ENCODE measurements at places on chromosomes 2 and 18. TPM values are rescaled to one million over a fixed set of nuclear protein-coding genes. Genes with fewer than 3 reads are reported as not detected.

DNA sequence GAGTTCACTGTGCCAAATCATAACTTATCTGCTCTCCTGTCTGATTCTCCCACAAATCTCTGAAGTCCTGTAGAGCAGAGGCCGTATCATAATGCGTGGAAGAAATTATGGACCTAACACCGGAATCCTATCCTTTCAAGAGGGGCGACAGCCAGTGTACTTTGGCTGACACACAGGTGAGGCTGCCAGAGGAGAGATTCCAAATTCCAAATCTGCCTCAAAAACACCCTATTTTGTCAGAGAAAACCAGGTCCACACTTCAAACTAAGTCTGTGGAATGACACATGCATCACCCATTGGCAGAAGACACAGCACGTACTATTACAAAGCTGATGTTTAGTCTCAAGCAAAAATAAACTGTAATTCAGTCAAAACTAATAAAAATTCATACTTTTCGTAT is 139.2 kb upstream of the PID1 start:
- H3K4me3 ChIP-seq: no peak overlapping the region
- H3K27ac ChIP-seq: peak overlapping the region; percentile 74
- no peak for DNase-seq
- H3K27me3 ChIP-seq: no peaks in the 10 kb centered on the region
- peaks cover 32% of the 10 kb centered on the region for H3K4me1 ChIP-seq
- H3K36me3 ChIP-seq: no peaks in the 10 kb centered on the region

DNA sequence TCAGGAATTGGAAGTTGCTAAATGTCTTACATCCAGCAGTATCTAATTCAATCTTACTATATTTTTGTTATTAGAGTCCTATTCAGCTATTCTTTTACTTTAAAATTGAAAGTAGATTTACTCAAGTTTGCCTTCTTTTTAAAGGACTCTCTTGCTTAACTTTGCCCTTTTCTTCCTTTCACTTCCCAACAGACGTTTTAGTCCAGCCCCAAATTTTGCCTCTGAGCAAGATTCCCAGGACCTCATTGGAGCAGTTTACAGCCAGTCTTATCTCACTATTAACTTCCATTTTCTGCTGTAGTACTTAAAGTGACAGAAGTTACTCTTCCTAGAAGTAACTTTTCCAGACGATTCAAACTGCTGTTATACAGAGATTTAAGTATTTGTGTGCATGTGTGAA is 1.7 kb upstream of the PRKD3 start:
- H3K27me3 ChIP-seq: no peaks in the 10 kb centered on the region
- H3K36me3 ChIP-seq: no peaks in the 10 kb centered on the region
- H3K4me1 ChIP-seq: peaks cover 17% of the 10 kb centered on the region
- peak; percentile 48 for DNase-seq
- peak overlapping the region; percentile 11 for H3K4me3 ChIP-seq
- H3K27ac ChIP-seq: peak overlapping the region; percentile 89

- no peak overlapping the region for H3K4me3 ChIP-seq
- DNase-seq: no peak
- H3K4me1 ChIP-seq: no peaks in the 10 kb centered on the region
- peaks cover 49% of the 10 kb centered on the region for H3K36me3 ChIP-seq
These were observed 9.4 kb downstream of the HNRNPA3 start for GRCh38 chr2:177221970-177222369.

- no peak overlapping the region for H3K4me3 ChIP-seq
- peaks cover 75% of the 10 kb centered on the region for H3K4me1 ChIP-seq
- peak overlapping the region; percentile 29 for H3K27ac ChIP-seq
- no peaks in the 10 kb centered on the region for H3K27me3 ChIP-seq
These were observed 71.0 kb downstream of the STPG4 start for GRCh38 chr2:47083886-47084687.

DNA sequence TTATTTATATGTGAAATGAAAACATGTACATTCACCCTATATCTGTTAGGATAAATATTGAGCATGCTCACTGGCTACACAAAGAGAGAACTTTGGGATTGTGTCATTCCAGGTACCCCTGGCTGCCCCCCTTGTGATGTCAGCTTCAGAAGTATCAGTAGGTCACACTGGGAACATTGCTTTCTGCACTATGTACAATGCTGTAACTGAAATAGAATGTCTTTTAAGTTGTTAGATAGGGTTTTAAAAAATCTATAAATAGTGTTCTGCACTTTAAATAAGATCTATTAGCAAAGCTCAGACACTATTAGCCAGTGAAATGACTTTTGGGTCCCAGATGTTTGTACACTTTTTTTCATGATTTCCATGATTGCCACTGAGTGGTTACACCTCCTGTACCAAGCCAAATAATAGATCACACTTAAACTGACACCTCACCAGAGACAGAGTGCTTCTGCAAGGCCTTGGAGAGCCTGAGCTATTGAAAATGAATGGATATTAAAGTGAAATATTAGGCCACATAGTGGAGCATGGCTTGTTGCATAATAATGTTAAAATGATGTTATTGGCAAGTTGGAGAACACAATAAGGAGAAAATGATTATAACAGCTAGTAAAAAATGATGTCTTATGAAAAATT is 297.0 kb upstream of the NXPH2 start:
- H3K4me3 ChIP-seq: no peak overlapping the region
- no peak overlapping the region for H3K27ac ChIP-seq
- no peaks in the 10 kb centered on the region for H3K27me3 ChIP-seq

GRCh38 chr2:33620-34019 is 12.7 kb downstream of the FAM110C start:
- no peak overlapping the region for H3K4me3 ChIP-seq
- no peaks in the 10 kb centered on the region for H3K27me3 ChIP-seq
- H3K27ac ChIP-seq: no peak overlapping the region
- peaks cover 4% of the 10 kb centered on the region for H3K4me1 ChIP-seq
- no peak for DNase-seq

DNA sequence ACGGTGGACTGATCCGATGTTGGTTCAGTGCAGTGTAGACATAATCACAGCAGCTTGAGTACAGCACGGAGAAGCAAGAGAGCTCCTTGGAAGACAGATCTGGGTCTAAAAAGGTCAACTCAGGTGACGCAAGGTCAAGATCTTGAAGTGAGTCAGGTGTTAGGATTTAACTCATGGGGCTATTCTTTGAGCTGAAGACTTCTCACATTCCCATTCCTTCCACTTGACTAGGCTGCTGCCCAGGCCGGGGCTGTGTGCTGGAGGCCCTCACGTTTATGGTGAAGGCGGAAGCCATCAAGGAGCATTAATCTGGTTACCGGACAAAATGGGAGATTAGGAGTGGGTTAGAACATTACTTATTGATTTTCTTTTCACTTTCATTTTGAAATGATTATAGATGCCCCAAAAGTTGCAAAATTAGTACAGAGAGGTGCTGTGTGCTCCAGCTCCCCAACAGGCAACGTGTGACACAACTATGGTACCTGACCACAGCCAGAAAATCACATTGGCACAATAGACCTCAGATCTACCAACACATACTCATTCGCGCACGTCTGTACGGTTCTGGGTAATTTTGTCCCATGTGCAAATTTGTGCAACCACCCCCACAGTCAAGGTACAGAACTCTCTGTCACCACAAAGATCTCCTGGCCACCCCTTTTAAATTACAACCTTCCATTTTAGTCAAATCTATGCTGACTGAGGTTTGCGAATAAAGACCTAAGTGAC is 77.6 kb upstream of the SEC11C start:
- H3K4me1 ChIP-seq: peaks cover 26% of the 10 kb centered on the region
- H3K36me3 ChIP-seq: no peaks in the 10 kb centered on the region

DNA sequence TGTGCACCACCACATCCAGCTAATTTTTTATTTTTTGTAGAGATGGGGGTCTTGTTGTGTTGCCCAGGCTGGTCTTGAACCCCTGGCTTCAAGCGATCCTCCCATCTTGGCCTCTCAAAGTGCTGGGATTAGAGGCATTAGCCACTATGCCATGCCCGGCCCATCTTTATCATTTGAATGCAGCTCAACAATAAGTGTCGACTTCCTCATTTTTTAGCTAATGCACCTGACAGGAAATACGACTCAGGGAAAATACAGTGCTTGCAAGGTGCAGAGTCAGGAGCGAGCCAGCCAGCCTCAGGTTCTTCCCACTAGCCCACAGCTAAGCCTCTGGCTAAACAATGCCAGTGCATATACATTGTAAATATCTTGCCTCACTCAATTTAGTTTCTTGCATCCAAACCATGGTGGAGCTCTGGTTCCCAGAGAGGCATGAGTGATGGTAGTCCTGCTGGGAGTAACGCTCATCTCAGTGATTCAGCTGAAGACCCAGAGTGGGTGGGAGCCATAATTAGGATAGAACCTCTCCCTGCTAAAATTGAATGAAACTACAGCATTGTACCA is 135.0 kb downstream of the TGIF1 start:
- no peaks in the 10 kb centered on the region for H3K4me1 ChIP-seq
- H3K27me3 ChIP-seq: no peaks in the 10 kb centered on the region
- H3K36me3 ChIP-seq: no peaks in the 10 kb centered on the region
- DNase-seq: peak; percentile 5
- H3K4me3 ChIP-seq: no peak overlapping the region

GRCh38 chr18:55732227-55733106 is 144.5 kb upstream of the TCF4 start:
- H3K27ac ChIP-seq: peak overlapping the region; percentile 54
- H3K4me1 ChIP-seq: no peaks in the 10 kb centered on the region
- H3K27me3 ChIP-seq: no peaks in the 10 kb centered on the region
- H3K4me3 ChIP-seq: no peak overlapping the region

DNA sequence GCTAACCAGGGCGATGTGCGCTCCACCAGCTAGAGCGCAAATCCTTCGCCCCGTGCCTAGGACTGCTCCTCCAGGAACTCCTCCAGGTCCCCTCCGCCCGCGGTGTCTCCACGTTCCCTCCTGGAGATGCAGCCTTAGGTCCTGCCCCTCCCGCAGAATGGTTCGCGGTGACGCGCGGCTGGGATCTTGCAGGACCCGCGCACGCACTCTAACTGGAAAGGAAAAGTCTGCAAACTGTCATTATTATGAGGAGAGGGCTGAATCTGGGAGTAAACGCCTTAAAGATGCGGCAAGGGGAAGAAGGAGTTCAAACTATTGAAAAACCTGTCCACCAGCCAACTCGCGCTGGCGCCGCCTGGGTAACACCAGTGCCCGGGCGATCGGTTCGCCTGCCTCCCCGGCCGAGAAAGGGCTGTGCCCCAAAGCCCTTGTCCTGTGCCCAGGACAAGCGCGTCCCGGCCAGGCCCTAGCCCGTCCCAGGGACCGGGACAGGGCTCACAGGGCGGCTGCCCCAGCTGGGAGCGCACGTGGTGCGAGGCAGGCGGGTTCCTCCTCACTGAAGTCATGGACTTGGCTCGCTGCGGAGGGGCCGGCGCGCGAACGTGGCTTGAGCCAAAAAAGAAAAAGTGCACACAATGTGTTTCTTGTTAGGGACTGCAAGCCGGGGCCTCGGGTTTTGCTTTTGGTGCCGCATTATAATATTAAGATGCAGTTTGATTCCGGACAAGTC is 5.5 kb upstream of the ID2 start:
- H3K36me3 ChIP-seq: no peaks in the 10 kb centered on the region
- H3K4me1 ChIP-seq: peaks cover 40% of the 10 kb centered on the region
- DNase-seq: peak; percentile 91
- H3K4me3 ChIP-seq: peak overlapping the region; percentile 71
- no peaks in the 10 kb centered on the region for H3K27me3 ChIP-seq

- no peak overlapping the region for H3K27ac ChIP-seq
- H3K4me3 ChIP-seq: no peak overlapping the region
- no peaks in the 10 kb centered on the region for H3K36me3 ChIP-seq
- no peaks in the 10 kb centered on the region for H3K27me3 ChIP-seq
These were observed 201.7 kb downstream of the MREG start for GRCh38 chr2:215811409-215812345.

SPR gene
- 44.7 TPM for total RNA-seq

ACADL gene
- 2.0 TPM for total RNA-seq

NEU4 gene
- 0.51 TPM for total RNA-seq

MTCL1 gene
- 10.1 TPM for total RNA-seq

TFCP2L1 gene
- 0.05 TPM for total RNA-seq

FSHR gene
- total RNA-seq: 0.52 TPM

ICOS gene
- not detected for total RNA-seq
